AG04450 (cell line): ENCODE measurements at places on chromosomes 1 and 21. TPM values are rescaled to one million over a fixed set of nuclear protein-coding genes. Genes with fewer than 3 reads are reported as not detected.

- DNase-seq = no peak
Observed at GRCh38 chr1:104706631-104707147, 957.0 kb downstream of the AMY1C start.

- DNase-seq = no peak
Observed at GRCh38 chr1:109790735-109791494, 27.2 kb upstream of the EPS8L3 start.

DNA sequence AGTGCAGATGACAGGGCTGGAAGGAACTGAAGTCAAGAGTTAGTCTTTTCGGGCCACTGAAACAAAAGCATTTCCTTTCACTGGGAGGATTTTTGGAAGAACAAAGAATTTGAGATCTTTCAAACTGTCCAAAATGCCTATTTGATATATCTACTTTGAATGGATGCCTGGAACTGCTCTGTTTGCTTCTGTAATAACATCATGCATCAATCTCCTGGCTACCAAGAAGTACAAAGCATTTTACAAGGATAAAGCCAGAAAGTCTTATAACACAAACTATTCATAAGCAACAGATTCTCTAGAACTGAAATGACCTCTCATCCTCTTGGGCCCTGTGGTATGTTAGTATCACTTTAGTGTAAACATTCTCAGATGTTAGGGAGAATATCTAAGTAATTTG is 18.2 kb upstream of the RHOU start:
- no peak for DNase-seq

DNA sequence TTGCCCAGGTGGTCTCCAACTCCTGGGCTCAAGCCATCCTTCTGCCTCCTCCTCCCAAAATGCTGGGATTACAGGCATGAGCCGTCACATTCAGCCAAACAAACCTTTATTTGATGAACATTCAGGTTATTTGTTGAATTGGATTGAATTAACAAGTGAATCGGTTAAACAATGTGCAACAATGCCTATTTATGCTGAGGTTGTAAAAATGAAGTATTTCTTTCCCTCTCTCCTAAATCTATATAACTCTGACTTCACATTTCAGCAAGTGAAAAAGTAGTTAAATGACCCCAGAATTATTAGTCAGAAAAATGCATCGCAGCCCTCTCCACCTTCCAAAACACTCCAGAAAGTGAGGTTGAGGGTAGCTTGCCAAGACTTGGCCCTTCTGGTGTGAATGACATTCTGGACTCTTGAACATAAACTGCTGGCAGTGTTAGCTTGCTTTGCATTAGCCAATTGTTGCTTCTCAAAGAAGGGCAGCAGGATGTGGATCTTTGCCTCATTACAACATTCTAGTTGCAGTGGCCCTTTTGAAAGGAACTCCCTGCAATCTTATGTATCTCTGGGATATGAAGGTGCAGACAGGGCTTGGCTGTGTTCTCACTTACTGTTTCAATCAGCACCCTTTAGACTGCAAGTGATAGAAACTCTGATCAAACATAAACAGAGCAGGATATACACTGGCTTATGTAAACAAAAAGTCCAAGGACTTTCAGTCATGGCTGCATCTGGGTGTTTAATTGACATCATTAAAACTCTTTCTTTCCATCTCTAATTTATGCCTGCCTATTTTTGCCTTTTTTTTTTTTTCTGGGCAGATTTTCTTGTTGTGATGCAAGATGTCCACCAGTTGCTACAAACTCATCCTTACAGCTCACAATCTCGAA is 22.4 kb downstream of the EDN2 start:
- no peak for DNase-seq

GRCh38 chr1:67752306-67752705 is 67.3 kb downstream of the GADD45A start:
- DNase-seq = no peak

GRCh38 chr1:162147760-162148159 is 78.3 kb downstream of the NOS1AP start:
- no peak for DNase-seq

DNA sequence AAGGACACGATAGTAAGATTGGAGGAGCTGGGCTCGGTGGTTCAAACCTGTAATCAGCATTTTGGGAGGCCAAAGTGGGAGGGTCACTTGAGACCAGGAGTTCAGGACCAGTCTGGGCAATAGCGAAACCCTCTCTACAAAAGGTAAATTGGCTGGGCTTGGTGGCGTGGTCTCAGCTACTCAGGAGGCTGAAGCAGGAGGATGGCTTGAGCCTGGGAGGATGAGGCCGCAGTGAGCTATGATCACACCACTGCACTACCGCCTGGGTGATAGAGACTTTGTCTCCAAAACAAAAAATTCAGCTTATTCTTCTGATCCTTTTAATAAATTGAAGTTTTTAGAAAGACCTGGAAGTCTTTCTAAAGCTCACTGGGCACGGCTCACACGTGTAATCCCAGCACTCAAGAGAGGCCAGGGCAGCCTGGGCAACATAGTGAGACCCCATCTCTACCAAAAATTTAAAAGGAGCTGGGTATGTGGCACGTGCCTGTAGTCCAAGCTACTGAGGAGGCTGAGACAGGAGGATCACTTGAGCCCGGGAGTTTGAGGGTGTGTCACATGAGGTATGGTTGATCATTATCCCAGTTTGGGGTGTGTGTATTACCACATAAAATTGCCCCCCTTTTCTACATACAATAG is 15.3 kb downstream of the MASP2 start:
- no peak for DNase-seq

The GJB3 gene
- not detected in 2 replicates for polyA plus RNA-seq

The PRR9 gene
- polyA plus RNA-seq = not detected in 2 replicates

The FAM72D gene
- 0.68 and 1.3 TPM in 2 replicates for polyA plus RNA-seq

The F13B gene
- polyA plus RNA-seq = not detected in 2 replicates

The CD48 gene
- not detected in 2 replicates for polyA plus RNA-seq

The TSACC gene
- polyA plus RNA-seq = 0.27 and 0.48 TPM in 2 replicates

The CDC7 gene
- 3.3 and 4.6 TPM in 2 replicates for polyA plus RNA-seq

The BMP8B gene
- not detected in 2 replicates for polyA plus RNA-seq

The FAM89A gene
- polyA plus RNA-seq = 11.0 and 13.8 TPM in 2 replicates
